ENCODE measurements at places on chromosomes 13 and 19.

- no peak for DNase-seq
Measured at GRCh38 chr13:43072394-43072793, 49.0 kb downstream of the DNAJC15 start.

DNA sequence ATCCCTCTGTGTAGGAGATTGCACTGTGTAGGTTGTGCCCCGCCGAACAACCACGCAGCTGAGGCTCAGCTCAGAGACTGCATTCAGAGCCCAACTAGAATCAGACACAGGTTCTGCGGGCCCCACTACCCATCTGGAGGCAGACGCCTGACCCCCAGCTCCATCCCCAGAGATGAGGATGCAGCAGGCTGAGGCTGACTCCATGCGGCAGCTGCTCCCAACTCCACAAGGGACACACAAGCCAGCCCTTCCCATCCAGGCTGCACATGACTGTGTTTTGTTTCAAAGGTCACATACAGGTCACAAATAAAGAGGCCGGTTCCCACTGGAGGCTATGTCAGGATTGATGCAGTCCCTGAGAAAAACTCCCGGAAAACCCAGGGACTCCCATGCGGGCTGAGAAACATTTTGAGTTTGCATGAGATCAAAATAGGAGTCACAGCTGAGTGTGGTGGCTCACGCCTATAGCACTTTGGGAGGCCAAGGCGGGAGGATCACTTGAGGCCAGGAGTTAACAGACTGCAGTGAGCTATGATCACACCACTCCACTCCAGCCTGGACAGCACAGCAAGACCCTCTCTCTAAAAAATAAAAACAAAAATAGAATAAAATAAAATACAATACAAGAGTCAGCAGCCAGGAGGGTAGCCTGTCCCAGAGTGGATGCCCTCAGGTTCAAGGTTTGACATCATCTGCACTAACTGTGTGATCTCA is 14.0 kb downstream of the ELL start:
- no peak for DNase-seq

GRCh38 chr19:2176337-2176994 is 12.7 kb downstream of the DOT1L start:
- DNase-seq, result no peak

GRCh38 chr13:33204130-33204927 is 81.2 kb downstream of the STARD13 start:
- no peak for DNase-seq

DNA sequence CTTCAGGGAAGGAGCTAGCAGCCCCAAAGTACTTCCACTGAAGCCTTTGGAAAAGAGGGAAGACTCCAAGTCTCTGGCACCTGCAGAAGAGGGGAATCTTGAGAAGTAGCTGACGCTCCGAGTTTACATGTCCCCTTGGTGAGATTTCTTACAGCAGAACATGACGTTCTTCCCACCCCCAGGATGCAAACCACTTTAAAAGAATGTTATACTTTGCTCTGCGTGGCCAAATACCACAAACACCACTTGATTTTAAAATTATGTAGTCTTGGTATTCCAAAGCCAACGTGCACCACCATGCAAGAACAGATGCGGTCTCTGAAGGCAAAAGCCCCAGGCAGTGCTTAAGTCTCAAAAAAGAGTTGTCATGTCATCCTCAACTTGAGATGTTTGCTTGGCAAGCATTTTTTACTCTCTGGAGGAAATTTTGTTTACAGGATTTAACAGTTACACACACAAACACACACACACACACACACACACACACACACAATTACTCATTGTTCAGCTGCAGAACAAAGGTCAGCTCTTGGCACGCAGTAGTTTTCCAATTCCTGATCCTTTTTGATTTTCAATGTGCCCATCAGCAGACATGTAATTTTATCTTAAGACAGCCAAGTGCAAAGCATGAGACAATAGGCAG is 106.1 kb downstream of the RGCC start:
- DNase-seq, result no peak

GRCh38 chr13:40331802-40332201 is 334.6 kb downstream of the FOXO1 start:
- no peak for DNase-seq

DNA sequence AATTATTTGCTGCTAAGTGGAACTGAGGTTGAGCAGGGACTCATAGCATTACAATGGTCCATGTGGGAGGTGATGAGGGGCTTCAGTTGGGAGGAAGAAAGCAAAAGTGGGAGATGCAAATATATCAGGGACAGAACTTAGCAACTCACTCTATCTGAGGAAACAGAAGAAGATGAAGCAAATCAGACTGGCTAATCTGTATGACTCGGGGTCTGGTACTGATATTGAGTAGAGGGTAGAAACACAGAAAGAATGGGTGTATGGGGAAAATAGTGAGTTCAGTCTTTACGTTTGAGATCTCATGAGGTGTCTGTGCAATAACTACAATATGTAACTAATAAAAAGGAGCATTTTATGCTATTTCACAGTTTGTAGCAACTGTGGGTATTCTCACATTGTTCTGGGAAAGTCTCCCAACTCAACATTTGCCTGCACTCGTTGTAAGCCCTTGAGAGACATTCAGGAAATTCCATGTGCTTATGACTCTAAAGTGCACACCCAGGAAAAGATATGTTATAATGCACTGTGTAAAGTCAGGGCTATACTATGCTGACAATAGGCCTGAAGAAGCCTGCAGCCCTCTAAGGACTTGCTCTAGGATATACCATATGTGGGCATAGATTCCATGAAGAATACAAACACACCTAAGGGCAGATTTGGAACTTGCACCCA is 183.5 kb downstream of the SPRY2 start:
- no peak for DNase-seq

- no peak for DNase-seq
Measured at GRCh38 chr13:51523082-51523518, 61.2 kb upstream of the WDFY2 start.

GRCh38 chr19:425056-425455 is 16.1 kb upstream of the C2CD4C start:
- no peak for DNase-seq
